ENCODE measurements at places on chromosomes 11 and 22.

DNA sequence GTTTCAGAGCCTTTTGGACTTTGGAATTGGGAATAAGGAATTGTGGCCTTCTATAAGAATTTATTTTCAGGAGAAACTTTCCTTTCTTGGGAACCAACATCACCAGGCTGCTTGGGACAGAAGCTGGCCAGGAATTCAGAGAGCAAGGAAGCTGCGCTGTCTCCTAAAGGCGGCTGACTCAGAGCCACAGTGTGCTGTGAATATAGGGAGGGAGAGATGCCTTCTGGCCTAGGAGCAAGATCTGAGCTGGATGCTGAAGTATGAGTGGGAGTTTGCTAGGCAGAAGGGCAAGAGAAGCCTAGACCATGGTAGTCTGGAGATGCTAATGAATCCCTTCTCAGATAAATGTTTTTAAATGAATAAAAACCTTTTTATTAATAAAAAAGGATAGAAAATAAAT lies 213.7 kb upstream of the TBCEL start:
- DNase-seq = no peak

DNA sequence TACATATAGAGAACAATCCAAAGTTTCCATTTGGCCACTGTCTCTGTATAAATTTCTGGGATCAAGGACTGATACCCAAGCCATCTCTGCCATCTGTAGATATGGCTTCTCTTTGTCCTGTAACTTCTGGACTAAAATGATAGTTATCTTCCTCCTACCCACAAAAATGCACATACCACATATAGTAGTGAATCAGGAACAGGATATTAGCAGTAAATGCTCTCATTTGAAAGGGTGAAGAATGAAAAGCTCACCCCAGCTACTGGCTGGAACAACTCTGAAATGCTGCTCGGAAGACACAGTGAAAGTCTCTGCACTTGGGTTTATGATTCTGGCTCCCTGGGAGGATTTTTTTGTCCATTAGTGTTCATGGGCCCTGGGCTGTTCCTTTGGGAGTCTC lies 856.4 kb upstream of the LRRC4C start:
- DNase-seq = no peak

GRCh38 chr11:60396799-60397198 lies 540 bp downstream of the MS4A14 start:
- no peak for DNase-seq

GRCh38 chr22:46399251-46400024 lies 63.9 kb downstream of the TRMU start:
- no peak for DNase-seq

DNA sequence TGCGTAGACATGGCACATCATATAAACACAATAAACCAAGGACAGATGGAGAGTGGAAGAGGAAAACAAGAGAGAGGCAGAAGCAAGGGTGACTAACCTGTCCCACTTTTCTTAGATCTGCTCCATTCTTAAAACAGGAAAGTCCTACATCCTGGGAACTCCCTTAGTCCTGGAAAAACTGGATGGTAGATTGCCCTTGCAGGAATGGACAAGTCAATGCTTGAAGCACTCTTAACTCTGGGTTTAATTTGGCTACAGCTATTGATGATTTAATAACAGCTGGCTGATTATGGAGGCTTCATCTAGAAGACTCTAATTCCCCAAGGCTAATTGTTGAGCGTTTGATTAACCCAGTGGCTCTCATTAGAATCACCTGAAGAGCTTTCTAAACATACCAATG lies 258.8 kb downstream of the MIAT start:
- no peak for DNase-seq

DNA sequence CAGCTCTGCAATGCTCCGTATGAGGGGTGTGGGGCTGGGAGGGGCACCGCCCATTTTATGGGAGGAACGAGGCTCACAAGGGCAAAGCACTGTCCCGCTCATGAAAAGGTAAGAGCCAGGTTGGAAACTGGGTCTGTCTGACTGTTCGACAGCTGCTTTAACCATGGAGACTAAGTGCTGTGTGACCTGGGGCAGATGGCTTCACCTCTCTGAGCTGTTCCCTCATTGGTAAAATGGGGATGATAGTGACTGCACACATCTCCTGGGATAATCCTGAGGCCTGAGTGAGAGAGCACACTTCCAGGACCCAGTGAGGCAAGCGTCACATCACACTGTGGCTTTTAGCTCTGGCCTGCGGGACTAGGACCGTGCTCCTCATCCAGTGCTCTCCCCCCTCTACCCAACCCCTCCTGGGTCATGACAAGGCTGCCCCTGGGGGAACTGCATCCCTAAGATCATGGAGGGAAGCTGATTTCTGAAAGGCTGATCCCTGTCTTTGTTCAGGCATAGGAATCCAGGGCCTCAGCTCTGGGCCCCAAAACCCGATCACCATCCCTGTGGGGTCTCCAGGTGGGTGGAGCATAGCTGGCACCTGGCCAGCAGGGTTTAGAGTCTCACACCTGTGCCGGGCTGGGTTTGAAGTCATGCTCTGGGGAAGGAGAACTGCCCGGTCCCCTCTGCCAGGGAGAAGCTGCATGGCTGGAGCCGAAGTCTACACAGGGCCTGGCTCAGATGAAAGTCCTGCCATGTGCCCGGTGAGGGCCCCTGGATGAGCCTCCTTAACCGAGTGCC lies 21.3 kb downstream of the FGF3 start:
- DNase-seq = no peak

DNA sequence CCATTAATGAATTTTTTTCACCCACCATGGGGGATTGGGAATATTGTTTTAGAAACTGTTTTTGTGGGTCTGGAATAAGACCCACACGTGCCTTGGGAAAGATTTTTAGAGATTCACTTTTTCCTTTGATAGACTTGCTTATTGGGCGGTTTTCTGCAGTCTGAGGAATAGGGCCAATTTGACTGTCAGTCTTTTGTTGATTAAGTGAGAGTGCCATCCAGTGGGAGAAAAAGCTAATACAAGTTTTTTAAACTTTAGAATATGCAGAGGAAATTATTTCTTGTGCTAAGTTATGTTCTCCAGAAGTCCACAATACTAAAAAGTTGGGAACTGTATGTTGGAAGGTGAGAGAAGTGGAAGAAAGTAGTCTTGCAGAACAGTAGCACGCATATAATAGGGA lies 56.1 kb downstream of the PRMT3 start:
- DNase-seq = no peak

DNA sequence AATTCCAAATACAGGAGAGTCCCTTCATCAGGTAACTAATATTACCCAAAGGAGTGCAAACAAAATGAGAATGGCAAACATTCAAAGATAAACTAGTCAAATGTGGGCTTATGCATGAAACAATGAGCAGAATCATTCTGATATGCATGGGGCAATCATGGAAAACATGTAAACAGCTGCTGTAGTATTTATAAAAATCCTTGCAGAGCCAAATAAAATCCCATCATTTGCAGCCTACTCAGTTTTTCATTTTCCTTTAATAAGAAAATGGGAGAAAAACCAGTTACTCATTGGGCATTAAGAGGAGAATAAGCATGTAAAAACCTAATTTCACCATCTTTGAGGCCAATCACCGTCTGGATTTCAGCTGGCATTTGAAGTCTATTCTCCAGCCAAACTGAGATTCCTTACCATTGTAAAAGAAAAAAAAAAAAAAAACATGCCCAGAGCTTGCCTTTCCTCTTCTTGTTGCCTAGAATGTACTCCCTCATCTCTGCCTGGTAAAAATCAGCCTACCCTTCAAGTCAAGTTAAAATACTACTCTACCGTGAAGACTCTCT lies 249.1 kb downstream of the TTC28 start:
- no peak for DNase-seq

GRCh38 chr11:17753641-17754040 lies 19.1 kb downstream of the KCNC1 start:
- no peak for DNase-seq

DNA sequence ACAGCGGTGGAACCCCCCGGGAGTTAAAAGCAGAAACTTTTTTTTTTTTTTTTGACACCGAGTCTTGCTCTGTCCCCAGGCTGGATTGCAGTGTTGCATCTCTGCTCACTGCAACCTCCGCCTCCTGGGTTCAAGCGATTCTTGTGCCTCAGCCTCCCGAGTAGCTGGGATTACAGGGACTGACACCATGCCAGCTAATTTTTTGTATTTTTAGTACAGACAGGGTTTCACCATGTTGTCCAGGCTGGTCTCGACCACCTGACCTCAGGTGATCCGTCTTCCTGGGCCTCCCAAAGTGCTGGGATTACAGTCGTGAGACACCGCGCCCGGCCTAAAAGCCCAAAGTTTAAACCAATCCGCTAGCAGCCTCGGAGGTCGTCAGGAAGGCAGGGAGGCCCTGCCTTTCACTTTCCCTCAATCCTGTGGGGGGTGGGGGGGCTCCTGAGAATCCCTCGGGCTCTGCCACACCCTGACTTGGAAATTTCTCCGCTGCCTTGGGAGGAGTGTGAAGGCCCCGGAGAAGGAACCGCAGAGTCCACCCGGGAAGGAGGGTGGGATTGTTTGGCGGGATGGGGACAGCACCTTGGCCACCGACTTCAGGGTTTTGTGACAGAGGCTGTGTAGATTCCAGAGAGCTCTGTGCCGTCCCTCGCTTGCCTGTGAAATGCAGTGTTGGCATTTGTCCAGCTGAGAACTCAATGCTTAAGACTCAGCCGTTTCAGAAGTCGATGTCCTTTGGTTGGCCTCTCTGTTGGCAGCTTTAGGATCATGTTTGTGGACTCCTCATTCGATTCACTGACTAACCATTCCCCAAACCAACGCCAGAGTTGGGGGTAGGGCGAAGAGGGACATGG lies 1.0 kb downstream of the ARHGAP8 start:
- no peak for DNase-seq

DNA sequence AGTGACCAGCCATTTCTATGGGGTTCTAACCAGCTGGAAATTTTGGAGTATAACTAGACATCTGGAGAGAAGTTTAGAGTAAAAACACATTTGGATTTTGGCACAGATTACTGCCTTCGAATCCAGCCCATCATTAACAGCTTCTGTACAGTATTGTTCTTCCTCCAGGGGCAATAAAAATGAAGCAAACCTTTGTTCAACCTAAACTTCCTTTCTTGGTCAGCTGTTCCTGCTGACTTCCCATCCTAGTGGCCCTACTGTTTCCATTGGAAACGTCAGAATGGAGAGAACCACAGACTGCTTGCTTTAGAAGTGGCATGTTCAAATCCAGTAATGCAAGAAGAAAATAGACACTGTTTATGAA lies 203.7 kb upstream of the MTMR2 start:
- no peak for DNase-seq

DNA sequence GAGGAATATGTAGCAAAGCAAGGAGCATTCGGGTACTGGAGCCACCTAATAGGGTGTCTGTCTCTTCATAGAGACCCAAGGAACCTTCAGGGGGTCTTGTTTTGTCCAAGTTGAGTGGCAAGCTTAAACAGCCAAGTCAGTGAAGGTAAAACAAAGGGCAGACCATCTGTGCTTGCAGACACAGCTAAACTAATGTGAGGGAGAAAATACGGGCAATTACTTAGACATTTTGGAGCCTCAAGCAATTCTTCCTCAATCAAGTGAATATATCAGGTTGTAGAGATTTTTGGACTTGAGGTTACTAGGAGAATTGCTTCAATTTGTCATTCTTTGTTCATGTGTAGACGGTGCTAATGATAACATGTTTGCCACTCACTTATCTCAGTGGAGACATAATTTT lies 148.2 kb upstream of the ARHGAP20 start:
- DNase-seq = no peak

- no peak for DNase-seq
Observed at GRCh38 chr22:26953012-26953883, 295.9 kb downstream of the MIAT start.

GRCh38 chr11:7538031-7538430 lies 24.2 kb downstream of the PPFIBP2 start:
- no peak for DNase-seq

DNA sequence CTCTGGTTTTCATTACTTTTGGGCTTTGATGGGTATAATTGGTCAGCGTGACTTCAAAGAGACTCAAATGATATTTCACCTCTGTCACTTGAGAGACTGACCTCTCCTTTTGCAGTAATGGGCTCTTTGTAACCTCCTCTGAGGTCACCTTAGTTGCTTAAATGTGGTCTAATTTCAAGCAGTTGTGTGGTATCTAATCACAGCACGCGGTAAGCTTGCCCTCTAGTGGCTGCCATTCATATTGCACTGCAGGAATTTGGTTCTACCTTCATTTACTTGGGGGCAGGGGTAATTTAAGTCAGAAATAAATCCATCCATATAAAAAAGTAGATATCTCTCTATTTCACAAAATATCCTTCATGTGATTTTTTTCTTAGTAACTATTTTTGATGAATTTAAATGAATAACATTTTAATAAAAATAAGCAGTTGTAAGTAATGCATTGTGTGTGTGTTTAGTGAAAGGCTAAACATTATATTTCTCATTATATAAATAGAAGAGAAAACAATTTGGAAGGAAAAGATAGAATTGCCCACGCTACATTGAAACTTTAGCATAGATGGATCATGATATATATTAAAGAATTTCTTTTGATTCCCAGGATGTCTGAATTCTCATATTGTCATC lies 55.0 kb upstream of the ANO3 start:
- no peak for DNase-seq

DNA sequence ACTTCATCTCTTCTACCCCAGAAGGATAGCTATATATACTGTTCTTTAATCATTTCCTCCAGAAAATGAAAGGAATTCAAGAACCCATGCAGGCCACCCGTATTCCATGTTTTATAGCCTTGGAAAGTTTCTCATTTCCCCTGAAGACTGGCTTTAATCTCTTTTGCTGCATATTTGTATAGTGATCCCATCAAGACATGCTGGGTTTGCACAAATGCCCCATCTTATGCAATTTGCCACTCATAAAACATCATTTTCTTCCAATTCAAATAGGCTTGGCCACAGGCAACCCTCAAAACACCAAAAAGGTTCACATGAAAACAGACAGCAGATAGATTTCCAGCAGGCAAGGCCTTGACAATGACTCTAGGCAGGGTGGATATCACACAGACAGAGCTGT lies 28.3 kb upstream of the APOA1 start:
- DNase-seq = no peak

DNA sequence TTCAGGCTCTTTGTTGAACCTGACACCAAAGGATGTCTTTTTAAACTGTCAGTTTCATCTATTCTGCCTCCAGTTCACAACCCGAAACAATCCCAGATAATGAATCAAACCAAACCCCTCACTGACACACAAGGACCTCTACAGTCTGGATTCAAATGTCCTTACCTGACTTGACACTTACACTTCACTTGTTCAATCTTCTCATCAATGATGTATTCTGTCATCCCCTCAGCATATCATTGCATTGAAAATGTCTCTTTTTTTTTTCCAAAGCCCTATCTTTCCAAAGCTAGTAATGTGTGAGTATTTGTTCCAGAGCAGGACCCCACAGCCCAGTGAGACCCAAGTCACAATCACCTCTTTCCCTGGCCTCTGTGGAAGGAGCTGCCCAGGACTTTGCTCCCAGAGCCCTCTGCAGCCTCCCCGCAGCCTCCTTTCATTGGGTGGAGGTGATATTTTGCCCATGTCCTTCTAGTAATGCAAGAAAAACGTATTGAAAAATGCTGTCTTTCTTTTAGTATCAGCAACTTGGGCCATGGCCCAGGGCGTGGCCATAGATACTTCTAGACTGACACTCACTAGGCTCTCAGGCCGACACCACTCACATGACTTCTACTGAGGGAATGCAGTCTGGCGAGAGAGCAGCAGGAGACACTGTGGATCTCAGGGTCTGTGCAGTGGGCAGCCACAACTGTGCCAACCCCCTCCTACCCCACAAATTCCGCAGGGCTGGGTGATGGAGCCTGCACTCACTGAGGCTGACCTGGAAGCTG lies 18.2 kb downstream of the RFPL3 start:
- no peak for DNase-seq

All from activated CD4-positive, alpha-beta T cell treated with anti-CD3 and anti-CD28 coated beads, Interleukin-2, amount 50 U/mL, for 24 hours (primary cell).